ENCODE measurements at places on chromosomes 7 and 10.
A peak's percentile ranks its signal among the peaks of the same experiment; 100 is the strongest.

GRCh38 chr7:101877882-101878591 is 60.6 kb downstream of the CUX1 start:
- DNase-seq: no peak

GRCh38 chr7:954330-955238 is at the start of gene ADAP1:
Gene ADAP1 (minus strand): TSS chr7:954680. CDS start chr7:954477, 203 bp downstream.
- peak; percentile 39 for DNase-seq

DNA sequence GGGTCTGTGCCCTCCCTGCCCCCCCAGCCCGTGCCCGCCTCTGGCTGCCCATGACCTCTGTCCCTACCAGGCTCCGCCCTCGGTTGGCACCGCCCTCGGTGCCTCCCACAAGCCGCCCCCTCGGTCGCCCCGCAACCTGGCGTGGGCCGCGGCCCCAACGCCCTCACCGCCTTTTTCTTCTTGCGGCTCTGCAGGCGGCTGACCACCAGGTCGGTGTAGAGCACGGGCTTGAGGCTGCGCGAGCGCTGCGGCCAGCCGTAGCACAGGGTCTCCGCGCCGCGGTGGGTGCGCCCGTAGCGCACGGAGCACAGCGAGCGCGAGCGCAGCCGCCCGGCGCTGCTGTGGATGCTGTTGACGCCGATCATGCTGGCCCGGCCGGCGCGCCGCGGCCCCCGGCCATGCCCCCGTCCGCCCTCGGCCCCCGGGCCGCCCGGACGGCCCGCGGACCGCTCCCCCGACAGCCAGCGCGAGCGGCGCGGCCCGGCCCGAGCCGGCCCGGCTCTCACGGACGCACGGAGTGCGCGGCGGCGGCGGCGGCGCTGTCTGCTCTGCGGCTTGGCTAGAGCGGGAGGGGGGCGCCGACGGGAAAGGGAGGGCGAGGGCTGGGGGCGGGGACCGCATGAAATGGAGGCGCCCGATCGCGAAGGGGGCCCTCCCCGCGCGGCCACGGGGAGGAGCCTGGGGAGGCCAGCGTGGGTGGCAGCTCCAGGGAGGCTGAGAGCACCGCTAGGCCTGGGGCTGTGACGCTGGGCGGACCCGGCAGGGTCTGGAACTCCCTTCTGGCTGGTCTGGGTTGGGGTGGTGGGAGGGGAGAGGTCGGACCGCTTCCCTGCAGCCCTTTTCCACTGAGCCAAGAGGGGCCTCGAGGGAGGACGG is 9.6 kb downstream of the PSD start:
- no peak for DNase-seq

DNA sequence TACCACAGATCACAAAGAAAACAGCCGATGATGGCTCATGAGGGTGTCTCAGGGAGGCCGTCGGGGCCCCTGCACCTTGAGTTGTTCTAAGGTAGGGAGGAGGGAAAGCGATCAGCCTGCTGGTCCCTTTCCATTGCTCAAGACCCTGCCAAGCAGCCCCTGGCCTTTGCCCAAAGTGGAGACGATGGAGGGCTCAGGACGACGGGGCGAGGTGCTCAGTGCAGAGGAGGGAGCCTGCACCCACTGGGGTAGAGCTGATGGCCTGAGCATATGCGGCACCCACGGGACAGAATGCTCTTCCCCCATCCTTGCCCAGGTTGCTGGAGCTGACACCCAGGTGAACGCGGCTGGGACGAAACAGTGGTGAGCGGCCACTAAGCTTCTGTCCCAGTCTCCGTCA is 58.3 kb upstream of the FAM20C start:
- DNase-seq: no peak

DNA sequence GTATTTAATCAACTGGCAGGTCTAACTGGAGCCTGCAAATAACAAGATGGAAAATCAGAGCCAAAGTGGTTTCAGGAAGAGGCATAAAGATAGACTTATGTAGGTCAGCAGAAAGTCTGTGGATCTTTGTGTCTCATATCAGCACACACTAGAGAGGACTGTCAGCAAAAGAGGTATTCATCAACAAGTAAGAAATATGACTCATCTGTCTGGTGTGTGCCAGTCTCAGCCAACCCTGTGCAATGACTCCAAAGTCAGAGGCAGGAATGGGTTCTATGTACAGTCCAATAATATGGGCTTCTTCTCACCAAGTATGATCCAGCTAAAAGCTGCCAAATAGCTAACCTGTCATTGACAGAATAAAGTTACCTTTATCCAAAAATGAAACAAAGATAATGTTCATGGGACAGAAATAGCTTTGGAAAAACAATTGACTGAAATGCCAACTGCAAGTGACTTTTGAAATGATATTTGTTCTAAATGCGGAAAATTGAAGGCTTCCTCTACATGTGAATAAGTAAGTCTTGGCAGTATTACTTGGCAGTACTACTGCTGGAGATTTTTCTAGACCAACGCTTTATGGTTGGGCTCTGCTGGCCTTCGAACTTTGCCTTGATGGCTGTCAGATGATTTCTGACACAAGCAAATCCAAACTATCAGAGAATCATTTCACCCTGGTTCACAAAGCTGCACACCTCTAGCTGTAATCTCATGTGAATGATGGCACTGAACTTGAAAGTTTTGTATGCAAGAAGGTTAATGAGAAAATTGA is 272.3 kb upstream of the SEMA3C start:
- DNase-seq: no peak

GRCh38 chr7:47474937-47475879 is 106.7 kb downstream of the TNS3 start:
- DNase-seq: peak; percentile 15

DNA sequence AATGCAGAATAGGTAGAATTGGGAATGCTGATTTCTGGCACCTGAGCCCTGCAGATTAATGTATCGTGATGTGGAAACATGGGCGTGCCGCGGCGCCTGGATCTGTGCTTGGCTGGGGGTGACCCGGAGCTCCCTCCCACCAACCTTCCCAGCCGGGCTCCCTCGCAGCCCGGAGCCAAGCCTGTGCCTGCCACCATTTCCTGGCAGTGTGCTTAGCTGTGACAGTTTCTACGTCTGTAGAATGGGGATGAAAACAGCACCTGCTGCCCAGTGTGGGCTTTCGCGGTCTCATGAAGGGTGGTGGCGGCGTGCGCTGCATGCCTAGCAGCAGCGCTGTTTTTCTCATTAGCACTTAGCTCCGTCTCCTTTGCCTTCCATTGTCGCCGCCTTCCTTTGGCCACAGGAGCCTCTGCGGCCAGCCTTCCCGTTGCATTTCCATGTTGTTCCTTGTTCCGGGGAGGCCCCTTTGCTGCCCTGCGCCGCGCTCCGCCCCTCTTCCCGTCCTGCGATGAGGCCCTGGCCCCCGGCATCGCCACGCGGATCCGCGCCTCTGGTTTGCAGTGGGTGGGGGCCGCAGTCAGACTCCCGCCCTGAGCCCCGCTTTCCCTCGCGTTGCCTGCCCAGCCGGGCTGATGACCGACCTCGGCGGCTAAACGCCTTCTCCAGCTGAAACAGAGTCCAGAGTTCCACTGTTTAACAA is 84.2 kb downstream of the CUL1 start:
- no peak for DNase-seq
